ENCODE measurements at places on chromosomes 13 and 19.

DNA sequence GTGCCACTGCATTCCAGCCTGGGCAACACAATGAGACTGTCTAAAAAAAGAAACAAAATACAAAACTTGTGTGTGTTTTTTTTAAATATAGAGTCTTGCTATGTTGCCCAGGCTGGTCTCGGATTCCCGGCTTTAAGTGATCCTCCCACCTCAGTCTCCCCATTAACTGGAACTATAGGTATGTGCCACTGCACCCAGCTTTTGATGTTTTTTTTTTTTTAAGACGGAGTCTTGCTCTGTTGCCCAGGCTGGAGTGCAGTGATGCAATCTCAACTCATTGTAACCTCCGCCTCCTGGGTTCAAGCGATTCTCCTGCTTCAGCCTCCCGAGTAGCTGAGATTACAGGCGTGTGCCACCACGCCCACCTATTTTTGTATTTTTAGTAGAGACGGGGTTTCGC lies 37.0 kb downstream of the SUGP2 start:
- DNase-seq: no peak

DNA sequence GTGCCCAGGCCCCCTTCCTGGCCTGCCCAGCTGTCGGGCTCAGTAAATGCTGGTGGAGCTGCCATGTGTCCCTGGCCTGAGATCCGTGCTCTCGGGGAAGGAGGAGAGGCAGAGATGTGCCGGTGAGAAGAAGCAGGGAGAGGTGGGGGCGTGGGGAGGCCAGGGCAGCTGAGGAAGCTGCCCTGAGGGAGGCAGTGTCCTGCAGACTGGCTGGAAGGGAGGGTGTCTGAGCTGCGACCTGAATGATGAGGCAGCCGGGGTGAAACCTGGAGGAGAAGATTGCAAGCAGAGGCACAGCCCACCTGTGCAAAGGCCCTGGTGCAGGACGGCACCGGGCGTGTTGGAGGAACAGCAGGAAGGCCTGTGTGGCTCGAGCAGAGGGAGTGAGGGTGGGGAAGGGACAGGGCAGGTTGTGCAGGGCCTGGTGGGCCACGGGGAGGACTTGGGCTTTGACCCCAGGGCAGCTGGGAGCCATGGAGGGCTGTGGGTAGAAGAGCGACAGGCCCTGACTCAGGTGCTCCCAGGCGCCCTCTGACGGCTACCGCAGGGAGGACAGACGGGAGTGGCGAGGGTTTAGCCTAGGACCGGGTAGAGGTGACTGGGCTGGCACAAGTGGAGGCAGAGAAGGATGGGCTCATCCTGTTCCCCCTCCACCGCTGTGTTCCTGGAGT lies 14.0 kb upstream of the CELF5 start:
- no peak for DNase-seq

DNA sequence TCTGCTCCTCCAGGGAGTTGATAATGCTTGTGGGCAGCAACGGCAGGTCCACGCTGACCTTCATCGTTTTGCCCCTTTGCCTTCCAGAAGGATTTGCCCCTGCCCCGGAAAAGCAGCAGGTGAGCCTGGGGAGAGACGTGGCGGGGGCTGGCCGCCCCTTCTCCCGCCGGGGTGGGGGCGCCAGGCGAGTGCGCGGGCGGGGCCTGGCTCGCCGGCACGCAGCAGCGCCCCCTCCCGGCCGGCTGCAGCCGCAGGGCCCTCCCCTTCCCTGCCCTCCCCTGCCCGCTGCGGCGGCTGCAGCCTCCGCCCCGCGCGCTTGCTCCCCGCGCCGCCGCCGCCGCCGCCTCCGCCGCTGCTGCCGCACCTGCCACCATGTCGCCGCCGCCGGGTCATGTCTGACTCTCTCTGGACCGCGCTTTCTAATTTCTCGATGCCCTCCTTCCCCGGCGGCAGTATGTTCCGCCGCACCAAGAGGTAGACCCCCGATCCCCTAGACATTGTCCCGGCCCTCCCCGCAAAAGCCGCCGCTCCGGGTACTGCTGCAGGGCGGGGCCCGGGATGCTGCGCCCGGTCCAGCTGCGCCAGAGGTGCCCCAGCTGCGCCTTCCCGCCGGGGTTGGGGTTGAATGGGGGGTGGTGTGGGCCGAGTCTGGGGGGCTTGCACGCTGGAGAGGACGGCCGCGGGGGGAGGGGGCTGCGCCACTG lies at the start of gene MAST1:
Gene MAST1 (plus strand): TSS at position 334 of the 704 bp plus-strand sequence. CDS start 58 bp downstream, at position 392.
- DNase-seq: no peak

DNA sequence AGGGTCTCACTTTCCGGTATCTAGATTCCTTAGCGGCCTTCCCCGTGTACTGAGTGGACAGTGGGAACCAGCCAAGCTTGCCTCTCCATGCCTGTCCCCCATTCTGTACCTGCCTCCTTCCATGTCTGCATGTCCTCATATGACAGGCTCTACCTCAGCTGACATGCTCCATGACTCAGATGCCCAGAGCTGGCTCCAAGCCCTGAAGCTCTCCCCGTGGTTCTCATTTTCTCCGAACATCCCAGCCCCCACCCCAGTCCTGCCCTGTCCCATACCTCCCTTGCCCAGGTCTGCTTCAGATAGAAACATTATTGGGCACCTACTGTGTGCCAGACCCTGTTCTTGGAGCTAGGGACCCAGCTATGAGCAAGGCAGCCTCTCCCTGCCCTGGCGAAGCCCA lies 17.1 kb upstream of the SHFL start:
- DNase-seq: no peak

- DNase-seq: no peak
Measured at GRCh38 chr19:1672038-1672768, 19.8 kb upstream of the TCF3 start.

DNA sequence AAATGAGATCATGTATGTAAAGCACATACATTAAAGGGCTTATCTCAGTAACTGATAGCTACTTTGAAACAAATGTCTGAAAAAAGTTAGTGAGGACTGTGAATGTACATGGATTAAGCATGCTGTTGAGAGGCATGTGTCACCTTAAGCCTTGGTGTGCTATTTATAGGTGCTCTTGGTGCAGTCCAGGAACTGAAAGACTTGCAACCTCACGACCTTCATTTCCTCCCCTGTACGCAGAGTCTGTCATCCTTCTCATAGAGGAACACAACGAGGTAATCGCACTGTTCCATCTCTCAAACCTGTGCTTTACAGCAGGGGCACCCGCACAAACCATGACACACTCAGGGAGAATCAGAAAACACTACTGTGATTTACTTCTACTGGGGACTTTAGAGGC lies 65.6 kb downstream of the UFM1 start:
- no peak for DNase-seq

GRCh38 chr13:102729560-102730270 lies 34.9 kb upstream of the METTL21C start:
- no peak for DNase-seq

DNA sequence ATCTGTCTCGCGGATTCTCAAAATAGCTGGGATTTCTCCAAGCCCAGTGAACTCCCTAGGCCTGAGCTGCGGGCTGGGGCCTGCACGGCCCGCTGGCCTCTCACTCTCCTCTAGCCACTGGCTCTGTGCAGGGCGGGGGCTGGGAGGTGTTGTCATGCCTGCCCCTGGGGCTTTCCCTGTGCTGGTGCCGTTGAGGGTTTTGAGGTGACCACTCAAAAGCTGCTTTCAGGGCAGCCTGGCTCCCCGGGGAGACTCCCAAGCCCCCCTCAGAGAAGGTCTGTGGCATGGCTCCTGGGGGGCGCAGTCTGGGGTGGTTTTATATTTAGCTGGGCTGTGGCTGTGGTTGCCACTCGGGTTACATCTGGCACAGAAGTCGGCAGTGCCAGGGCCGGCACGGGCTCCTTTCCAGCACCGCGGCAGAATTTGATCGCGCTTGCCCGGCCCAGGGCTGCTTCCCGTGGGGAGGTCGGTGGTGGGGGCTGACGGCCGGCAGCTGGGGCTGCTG lies 10.0 kb downstream of the NDUFB7 start:
- no peak for DNase-seq

GRCh38 chr13:76696370-76696769 lies 189.8 kb downstream of the KCTD12 start:
- no peak for DNase-seq

DNA sequence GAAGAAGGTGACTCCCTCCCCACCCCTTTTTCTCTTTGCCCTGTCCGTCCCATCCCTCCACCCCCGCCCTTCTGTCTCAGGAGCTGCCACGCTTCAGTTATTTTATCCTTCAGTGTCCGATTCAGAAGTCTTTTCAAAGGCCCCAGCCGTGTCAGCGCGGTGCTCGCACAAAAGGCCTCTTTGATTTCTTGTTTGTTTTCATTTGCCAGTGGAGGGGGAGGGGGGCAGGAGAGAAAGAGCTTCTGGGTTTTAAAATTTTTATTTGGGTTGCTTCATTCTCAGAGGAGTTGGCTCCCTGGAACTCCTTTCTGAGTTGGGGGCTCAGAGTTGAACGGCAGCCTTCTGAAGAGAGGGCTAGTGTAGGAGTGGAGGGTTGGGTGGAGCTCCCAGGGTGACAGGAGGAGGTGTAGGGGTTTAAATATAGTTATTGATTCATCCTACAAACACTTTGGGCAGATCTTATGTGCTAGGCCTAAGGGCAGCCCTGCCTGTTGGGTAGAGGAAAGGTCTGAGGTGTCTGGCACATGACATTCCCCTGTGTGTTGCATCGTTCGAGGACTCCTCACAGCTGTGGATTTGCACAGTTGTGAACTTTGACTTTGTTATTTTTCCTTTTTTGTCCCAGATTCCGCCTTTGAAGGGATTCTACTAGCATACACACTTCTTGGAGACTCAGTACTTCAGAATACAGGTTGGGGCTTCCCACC lies 36.8 kb downstream of the NFIX start:
- no peak for DNase-seq

DNA sequence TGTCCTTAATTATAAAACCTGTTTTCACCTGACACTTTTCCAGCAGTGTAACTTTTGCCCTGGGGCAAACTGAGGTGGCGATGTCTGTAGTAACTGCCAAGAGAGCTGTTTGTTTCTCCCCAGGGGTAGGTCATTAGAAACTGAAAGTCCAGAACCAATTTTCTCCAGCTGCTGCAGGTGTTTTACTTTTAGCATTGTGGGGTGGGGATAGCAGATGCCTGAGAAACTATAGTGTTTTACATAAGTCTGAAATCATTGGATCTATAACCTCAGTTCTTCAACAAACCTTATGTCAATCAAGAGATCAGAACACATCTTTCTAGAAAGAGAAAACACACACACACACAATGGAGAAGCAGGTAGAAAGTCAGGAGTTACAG lies 92.7 kb downstream of the LHFPL6 start:
- no peak for DNase-seq

- DNase-seq: no peak
Measured at GRCh38 chr19:44643605-44644401, at the start of gene PVR. Gene PVR, plus strand, starts transcription at chr19:44643910. Its CDS starts 187 bp downstream, at chr19:44644097.

- no peak for DNase-seq
Measured at GRCh38 chr13:26663791-26664190, 96.8 kb downstream of the GPR12 start.

GRCh38 chr19:3707868-3708206 lies 347 bp upstream of the TJP3 start:
- no peak for DNase-seq

- no peak for DNase-seq
Measured at GRCh38 chr13:24271601-24272451, 37.6 kb upstream of the C1QTNF9 start.

GRCh38 chr19:13707915-13708314 lies 56.4 kb upstream of the MRI1 start:
- DNase-seq: no peak

DNA sequence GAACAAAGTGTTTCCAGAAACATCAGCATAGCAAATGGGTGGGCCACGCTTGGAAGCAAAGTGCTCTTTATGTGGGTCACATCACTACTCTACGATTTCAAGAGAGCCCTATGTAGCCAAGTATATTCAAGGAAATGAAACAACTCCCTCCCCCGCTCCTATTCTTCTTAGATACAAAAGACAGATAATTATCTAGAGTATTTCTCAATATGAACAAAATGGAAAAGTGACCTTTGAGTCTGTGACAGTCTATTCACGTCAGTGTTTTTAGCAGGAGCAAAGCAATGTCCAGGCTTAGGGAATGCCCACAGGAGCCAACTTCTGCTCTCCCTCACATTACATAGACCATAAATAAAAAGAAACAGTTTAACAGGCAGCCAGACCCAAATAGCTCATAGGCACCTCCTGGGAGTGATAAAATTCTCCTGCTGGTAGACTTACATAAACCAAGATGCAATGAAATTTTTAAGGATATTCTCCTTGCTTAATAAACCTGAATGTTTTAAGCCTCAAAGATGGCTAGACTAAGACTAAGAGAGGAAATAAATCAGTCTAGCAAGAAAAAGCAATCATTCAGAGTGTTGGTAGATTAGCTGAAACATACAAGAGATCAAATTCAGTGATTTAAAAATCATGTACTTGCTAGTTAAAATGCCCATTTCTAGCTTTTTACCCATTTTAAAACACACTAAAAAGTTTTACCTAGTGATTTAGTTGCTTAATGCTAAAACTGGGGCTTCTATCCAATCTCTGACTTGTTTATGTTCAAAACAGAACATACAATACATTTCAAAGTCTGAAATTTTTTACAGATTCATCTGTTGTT lies 182.8 kb downstream of the RGCC start:
- no peak for DNase-seq

- no peak for DNase-seq
Measured at GRCh38 chr13:98675837-98676236, 76.6 kb downstream of the SLC15A1 start.

- no peak for DNase-seq
Measured at GRCh38 chr19:15316498-15316897, 15.8 kb downstream of the BRD4 start.

DNA sequence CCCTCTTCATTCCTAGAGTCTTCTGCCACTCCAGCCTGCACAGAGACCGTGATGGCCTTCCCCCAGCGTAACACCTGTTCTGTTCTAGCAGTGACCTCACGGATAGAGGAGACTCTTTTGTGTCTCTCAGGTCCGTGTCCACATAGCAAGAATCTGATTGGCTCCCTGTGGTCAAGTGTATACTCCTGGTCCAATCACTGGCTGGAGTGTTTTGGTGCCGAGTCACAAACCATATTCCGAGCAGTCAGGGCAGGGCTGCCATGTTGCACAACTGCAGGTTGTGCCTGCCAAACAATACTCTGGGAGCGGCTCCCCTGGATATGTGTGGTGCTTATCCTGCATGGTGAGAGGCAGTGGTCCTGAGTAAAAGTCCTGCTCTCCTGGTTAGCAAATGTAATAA lies 402.4 kb downstream of the KCNRG start:
- DNase-seq: no peak

- DNase-seq: no peak
Measured at GRCh38 chr19:13099073-13099999, 3.3 kb downstream of the LYL1 start.

DNA sequence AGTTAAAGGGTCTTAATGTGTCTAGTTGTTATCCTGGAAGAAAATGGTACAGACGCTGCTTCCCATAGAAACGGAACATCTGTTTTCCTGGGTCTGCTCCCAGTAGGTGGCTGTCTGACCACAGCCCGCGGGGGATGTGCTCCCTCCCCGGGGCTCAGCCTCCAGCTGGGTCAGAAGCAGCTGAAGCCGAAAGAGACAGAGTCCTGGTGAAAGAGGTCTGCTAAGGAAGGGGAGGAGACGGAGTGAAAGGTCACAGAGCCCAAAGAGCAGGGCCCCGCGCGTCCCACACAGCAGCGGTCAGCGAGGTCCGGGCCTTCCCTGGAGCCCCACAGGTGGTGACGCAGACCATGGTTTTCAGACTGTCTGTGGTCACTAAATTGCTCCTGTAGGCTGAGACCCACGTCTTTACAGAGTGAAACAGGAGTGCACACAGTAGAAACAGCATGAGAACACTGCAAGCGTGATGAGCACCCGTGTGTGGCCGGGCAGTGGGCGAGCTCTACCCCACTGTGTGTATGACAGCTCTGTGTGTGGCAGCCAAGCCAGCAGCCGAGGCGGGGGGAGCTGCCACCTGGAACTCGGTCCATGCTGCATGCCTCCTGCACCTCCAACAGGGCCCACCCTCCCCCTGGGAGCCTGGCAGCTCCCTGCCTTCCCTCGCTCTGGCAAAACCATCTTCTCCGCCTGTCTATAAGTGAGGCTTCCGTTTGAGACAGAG lies 52.0 kb upstream of the C13orf46 start:
- DNase-seq: no peak
